Hair follicular keratinocyte (primary cell): ENCODE measurements at places on chromosomes 6 and 20. TPM values are rescaled to one million over a fixed set of nuclear protein-coding genes. Genes with fewer than 3 reads are reported as not detected.

The DYNLT2 gene
- total RNA-seq: 0.34 and 0.94 TPM in 2 replicates

The PNLDC1 gene
- 0.94 TPM in 1 of 2 replicates, not detected in the other for total RNA-seq

The STMND1 gene
- total RNA-seq: not detected in 2 replicates

The FRK gene
- 2.1 and 2.3 TPM in 2 replicates for total RNA-seq

The OR2B6 gene
- not detected in 2 replicates for total RNA-seq

The ZC3H12D gene
- not detected in 2 replicates for total RNA-seq

The IGF2R gene
- total RNA-seq: 37.1 and 57.4 TPM in 2 replicates

The ENPP5 gene
- total RNA-seq: 1.2 and 1.5 TPM in 2 replicates

The SLPI gene
- total RNA-seq: 13.8 and 27.3 TPM in 2 replicates

The TFAP2C gene
- total RNA-seq: 7.3 and 13.3 TPM in 2 replicates

The VPS52 gene
- 26.3 and 40.4 TPM in 2 replicates for total RNA-seq

The COL10A1 gene
- 0.08 and 48.8 TPM in 2 replicates for total RNA-seq

The POPDC3 gene
- total RNA-seq: 13.8 and 20.1 TPM in 2 replicates

The SNX3 gene
- 117 and 119 TPM in 2 replicates for total RNA-seq

The SLC22A7 gene
- not detected in 2 replicates for total RNA-seq
